ENCODE measurements at places on chromosomes 16 and 17.

- DNase-seq = no peak
These were observed 231.6 kb upstream of the CPHXL start for GRCh38 chr16:75957870-75958269.

- DNase-seq = no peak
These were observed 462.0 kb downstream of the HS3ST3B1 start for GRCh38 chr17:14762736-14763479.

DNA sequence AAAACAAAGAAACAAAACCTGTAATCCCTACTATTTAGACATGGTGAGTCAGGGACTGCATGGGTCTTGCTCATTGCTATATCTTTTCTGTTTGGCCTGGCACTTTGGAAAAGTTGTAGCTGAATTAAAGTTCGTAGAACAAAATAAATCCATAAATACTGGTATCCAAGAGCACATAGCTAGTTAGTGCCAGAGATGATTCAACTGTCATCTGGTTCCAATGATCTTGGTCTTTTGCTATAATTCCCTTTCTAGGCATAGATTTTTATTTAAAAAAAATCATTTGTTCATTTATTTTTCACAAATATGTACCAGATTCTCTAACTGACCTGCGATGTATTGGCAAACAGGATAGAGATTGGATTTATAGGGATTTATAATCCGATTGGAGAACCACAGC, 1436.1 kb upstream of the GOT2 start:
- no peak for DNase-seq

- DNase-seq = no peak
These were observed 188.7 kb downstream of the MAF start for GRCh38 chr16:79411805-79412204.

DNA sequence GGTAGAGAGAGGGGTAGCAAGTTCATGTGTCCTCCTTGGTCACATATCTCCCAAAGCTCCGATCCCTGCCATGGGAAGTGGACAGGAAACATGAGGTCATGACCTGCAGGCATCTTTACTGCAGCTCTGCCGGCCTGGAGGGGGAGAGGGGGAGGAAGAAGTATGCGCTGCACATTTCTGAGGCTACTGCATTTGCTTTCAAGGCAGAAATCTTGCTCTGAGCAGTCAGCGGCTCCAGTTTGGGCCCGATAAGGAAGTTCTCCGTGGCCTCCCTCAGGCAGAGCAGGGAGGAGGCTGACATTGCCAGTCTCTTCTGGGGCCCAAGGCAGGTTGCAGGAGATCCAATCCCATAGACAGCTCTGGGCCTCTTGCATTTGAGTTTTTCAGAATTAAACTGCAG, 1.5 kb upstream of the NHERF1 start:
- DNase-seq = no peak

GRCh38 chr16:84603940-84604339, 13.9 kb downstream of the COTL1 start:
- DNase-seq = no peak

DNA sequence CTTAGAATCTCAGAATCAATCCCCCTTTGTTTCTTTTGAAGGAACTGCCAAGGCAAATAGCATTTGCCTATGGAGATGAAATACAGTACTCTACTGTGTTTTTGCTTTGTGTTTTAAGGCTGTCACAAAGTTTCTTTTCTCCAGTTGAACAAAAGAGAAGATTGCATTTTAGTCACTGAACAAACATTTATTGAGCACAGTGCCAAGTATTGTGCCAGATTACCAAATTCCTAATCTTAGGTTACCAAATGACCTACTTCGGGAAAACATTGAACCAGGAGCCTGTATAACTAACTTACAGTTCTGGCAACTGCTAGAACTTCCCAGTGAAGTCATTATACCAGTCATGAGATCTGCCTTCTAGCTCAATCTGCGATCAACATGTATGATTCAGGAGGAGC, 3.0 kb upstream of the UBB start:
- no peak for DNase-seq

GRCh38 chr16:48347191-48347865, 37.9 kb downstream of the SIAH1 start:
- peak; percentile 65 for DNase-seq

DNA sequence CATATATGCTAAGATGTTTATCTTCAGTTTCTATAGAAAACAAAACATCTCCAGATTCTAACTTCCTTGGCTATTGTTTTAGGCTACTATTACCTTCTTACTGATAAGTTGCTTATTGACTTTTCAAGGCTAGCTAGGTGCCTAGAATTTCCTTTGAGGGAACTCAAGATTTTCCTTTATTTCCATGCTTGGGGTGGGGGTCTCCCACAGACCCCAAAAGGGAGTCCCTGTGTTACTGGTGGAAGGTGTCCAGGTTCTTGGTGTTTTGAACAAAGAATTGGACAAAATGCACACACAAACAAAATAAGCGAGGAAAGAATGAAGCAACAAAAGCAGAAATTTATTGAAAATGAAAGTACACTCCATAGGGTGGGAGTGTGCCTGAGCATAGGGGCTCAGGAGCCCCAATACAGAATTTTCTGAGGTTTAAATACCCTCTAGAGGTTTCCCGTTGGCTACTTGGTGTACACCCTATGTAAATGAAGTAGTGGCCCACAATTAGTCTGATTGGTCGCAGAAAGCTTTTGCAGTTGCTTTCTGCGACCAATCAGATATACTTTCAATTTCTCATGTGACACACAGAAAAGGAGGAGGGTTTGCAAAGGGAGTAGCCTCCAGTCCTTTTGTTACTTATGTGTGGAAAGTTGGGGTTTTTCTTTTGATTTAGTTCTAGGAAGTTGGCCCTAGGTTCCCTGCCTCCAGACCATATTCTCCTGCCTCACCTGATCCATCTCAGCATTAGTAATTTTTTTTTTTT, 67.5 kb downstream of the MARF1 start:
- DNase-seq = peak; percentile 26

DNA sequence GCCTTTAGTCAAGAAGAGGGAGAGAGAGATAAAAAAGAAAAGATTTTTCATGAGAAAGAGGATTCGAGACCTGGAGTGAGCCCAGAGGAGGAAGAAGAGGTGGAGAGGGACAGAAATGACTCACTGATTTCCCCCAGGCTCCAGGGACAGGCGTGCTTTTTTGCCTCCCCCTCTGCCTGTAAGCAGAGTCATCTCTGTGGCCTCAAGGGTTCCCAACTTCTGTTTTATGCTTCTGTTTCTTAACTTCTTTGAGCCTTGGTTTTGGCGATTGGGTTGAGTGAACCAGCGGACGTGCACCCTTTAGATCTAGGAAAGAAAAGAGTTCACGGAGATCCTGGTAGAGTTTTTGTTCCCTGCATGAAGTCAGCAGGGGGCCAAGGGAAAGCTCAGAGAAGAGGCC, 147.9 kb upstream of the NOL11 start:
- no peak for DNase-seq

DNA sequence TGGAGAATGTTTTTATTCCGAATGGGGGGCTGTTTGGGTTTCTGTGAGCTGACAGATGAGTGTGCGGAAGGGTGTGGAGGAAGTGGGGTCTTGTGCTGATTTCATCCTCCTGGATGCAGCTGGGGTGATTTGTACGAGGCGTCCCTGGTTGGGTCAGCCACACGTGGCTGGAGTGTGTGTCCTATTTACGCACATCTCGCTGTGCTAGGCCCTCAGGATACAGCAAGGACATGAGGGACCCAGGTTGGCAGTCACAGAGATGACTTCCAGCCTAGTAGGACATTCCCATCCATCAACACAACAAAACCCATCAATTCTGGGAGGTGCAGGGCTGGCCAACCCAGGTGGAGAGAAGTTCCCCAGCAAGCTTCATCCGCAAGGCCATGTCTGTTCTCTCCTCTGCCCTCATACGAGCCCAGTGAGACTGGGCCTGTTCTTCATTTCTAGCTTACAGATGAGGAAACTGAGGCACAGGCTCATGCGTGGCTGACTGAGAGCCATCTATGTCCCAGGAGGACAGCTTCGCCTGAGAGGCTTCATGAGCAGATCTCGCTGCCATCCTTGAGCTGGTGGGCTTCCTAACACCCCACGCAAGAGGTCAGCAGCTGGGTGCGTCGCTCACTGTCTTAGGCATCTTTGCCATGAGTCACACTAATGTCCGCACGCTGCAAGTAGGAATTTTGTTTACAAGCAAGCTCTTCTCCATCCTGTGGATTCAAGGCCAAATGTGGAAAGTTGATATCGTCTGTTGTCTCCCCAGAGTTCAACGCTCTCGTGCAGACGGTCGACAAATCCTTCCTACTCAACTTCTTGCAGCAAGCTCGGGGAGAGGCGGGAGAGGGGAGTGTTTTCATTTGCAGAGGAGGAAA, 24.4 kb downstream of the IRF8 start:
- DNase-seq = no peak
